CMK (cell line): ENCODE measurements at places on chromosomes 13 and 19.

DNA sequence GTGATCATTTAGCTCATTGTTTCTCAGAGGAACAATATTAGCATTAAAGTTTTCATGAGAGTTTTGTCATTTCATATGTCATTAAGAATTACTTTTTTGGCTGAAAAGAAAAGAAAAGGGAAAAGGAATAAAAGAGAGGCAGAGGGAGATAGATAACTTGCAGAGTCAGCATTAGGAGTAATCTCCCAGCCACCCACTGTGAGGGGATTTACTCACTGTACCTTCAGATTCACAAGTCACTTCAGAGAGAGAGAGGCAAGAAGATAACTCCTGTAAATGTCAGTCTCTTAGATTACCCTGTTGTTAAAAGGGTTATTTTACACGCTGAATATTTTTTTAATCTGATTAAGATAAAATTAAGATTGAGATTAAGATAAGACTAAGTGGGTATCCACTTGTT, 125.2 kb downstream of the POU4F1 start:
- DNase-seq: no peak

DNA sequence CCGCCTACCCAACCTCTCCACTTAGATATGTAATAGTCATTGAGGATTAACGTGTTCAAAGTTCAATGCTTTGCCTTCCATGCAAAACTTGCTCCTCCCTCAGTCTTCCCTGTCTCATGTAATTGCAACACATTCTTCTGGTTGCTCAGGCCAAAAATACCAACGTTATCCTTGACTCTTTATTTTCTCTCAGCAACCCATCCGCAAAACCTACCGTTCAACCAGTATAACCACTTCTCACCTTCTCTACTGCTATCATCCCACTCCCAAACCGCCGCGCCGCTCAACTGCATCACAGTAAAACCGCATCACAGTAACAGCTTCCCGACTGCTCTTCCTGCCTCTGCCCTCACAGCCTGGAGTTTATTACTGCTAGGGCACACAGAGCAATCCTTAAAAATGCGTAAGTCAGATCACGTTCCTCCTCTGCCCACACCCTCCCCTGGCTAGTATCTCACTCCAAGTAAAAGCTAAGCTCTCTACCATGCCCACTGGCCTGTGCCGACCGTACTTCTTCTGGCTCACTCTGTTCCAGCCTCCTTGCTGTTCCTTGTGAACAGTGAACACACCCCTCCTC, 8.2 kb downstream of the MTIF3 start:
- DNase-seq: no peak

GRCh38 chr13:21636656-21637055, 32.7 kb upstream of the MICU2 start:
- no peak for DNase-seq

DNA sequence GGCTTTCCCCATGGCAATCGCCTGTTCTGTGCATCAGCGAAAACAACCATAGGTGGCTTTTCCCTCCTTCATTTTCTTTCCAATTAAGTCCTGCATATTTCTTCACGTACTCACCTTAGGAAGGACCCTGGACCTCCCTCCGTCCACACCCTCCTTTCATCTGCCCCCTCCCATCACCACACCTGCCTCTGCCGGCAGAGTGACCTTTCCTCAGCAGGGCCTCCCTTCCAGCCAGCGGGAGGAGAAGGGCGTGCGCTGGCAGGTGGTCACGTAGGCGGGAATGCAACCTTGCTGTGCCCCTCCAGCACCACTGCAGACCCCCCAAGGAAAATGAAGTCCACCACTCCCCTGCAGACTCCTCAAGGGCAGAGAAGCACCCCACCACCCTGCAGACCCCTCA, 61.1 kb downstream of the GSX1 start:
- DNase-seq: no peak

- no peak for DNase-seq
Measured at GRCh38 chr19:16199275-16199932, 1.7 kb downstream of the AP1M1 start.

DNA sequence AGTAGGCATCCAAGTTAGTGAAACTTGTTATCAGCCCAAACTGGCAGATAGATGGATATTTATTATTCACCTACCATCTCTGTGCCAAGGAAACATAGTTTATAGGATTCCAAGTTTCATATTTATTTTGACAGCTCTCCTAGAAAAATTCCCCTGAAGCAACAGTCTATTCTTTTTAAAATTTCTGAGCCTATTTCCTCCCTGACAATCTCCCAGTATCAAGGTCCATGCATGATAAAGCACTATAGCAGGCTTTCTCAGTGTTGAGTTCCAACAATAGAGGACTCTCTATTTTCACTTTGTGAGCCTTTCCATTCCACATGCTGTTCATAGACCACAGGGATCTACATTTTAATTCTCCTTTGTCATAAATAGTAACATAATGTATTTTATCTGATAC, 312.6 kb downstream of the SLITRK6 start:
- no peak for DNase-seq

- DNase-seq: no peak
Measured at GRCh38 chr13:86862137-86862536, 809.0 kb upstream of the SLITRK5 start.

DNA sequence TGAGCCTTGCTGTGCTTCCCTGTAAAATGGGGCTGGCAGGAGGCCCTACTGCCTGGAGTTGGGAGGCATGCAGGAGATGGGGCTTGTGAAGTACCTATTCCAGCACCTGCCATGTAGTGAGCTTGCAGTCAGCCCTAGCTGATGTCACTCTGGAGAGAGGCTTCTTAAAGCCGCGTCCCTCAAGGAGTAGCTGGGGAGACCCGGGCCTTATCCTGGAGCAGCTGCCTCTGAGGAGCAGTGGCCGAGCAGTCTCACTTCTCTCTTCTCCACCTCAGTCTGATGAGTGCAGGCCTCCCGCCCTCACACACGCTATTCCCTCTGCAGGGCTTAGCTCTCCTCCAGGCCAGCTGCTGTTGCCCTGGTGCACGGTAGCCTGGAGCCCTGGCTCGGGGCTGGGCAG, 18.0 kb downstream of the CLASRP start:
- DNase-seq: no peak

DNA sequence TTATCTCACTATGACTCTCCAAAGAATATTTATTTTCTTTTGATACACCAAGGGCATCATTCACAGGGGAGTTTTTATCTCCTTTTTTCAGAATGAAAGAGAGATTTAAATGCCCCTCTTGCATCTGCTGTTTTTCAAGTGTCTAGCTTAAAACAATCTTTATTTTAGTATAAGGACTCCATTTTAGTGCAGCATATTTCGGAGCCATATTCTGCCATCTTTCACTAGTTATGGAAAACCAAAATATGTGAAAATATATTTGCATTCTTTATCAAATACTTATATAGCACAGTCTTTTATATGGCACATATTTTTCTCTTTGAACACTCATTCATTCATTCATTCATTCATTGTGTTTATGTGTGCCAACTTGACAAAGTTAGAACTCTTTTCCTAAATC, 1130.2 kb downstream of the SLITRK5 start:
- DNase-seq: no peak

DNA sequence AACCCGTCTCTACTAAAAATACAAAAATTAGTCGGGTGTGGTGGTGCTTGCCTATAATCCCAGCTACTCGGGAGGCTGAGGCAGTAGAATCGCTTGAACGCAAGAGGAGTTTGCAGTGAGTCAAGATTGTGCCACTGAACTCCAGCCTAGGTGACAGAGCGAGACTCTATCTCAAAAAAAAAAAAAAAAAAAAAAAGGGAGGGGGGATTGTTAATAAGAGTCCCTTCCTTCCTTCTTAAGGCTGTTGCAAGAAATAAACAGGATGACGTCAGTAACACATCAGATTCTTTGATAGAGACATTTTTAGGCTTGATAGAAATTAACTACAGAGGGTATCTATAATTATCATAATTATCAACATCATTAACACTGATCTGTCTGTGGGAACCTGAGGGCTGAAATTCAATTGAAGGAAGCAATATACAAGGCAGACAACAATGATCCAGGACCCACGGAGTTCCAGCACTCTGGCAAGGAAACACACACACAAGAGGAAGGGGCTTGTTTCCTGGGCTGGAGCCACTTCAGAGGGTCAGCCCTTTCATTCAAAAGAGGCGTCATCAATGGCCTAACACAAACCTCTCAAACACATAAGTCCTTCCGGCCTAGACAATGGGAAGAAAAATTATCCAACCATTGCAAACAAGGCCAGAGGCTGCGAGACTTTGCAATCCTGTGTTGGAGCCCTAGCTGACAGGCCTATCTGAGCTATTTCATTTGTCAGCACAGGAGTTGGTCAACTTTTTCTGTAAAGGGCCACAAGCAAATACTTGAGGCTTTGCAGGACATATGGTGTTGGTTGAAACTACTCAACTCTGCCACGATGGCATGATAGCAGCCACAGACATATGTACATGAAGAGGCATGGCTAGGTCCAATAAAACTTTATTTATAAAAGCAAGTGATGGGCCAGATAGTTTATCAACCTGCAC, 105.2 kb downstream of the INSR start:
- DNase-seq: no peak

DNA sequence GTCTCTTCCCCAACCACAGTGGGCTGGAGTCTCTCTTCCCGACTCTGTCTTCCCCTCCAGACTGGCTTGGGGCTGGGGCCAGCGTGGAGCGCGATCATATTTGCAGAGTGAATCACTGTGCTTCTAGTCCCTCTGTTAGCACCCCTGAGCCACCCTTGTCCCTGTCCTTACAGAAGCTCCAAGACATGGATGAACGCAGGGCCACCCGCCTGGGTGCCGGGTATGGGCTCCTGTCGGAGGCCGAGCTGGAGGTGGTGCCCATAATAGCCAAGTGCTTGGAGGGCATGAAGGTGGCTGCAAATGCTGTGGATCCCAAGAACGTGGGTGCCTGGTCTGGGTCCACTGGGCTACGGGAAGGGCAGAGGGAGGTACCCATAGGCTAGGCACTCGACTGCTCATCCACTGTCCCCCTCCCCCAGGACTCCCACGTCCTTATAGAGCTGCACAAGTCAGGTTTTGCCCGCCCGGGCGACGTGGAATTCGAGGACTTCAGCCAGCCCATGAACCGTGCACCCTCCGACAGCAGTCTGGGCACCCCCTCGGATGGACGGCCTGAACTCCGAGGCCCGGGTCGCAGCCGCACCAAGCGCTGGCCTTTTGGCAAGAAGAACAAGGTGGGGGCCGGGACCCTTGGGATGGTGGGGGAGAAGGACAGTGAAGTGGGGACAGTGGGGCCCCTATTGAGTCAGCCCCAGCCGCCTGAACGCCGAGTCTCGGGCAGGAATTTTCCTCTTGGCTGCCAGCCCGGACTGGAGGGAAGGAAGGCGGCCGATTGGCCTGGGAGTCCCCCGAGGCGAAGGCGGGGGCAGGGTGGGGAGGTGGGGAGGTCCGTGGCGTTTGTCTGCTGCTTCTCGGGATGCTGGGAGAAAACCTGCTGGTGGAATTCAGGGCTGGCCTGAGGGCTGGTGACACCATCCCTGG, 5.2 kb downstream of the TRIP10 start:
- no peak for DNase-seq

GRCh38 chr19:55096061-55096701, 20.5 kb downstream of the EPS8L1 start:
- no peak for DNase-seq

DNA sequence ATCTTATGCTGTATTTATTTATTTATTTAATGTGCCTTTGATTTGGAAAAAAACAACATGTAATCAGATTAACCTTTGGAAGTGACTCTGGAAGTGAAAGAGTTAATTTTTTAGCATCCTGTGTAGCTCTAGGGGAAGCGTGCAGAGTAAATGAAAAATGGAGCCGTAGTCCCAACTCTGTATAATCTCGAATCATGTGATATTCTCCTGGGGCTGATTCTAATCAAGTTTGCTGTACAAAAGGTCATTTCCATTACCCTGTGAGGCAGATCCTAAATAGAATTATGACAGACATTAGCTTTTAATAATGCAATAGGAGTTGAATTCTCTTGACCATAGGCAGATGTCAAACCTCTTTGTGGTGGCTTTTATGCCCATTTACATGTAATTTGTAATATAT, 238.6 kb upstream of the CSNK1A1L start:
- DNase-seq: no peak

DNA sequence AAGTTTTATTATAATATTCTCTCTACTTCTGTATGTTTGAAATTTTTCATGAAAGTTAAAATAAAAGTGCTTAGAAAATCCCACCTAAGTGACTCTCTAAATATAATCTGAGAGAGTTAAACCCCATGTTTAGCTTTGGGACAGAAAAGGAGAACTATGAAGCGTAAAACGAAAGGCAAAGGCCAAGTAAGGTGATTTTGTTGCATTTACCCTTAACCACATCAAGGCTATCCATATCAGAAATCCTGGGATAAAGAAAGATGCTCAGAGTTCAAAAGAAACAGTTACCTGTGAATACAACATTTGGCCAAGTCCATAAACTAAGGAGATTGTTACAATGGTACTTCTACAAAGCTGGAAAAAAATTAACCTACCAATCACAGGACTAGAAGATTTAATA, 31.3 kb downstream of the UBL3 start:
- DNase-seq: no peak

DNA sequence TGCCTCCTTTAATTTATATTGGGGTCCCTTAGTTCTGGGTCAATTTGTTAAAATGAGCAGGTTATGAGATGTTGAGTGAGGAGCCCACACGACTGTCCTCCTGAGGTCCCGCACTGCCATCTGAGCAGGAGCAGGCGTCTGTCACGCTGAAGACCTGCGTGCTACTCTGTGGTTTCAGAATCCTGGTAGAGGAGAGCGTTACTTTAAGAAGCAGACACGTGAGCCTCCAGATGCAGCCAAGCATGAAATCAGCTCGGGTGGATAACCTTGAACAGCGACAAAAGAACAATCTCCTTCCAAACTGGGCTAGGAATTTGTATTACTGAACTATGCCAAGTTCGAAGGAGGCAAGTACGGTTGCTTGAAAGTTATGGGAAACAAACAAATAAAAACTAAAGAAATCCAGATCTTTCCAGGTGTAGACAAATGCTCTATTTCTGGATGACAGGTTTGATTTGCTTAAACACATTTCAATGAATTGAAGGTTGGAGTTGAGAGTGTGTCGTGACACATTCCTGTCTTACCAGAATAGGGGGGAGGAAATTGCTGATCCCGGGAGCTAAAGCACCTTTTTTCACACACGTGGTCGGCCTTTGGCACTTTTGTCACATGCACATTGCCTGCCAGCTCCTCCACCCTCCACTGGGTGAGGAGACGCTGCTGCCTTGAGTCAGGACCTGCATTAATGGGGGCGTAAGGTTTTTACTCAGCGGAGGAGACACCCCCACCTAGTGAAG, 945.5 kb upstream of the SLC10A2 start:
- no peak for DNase-seq

DNA sequence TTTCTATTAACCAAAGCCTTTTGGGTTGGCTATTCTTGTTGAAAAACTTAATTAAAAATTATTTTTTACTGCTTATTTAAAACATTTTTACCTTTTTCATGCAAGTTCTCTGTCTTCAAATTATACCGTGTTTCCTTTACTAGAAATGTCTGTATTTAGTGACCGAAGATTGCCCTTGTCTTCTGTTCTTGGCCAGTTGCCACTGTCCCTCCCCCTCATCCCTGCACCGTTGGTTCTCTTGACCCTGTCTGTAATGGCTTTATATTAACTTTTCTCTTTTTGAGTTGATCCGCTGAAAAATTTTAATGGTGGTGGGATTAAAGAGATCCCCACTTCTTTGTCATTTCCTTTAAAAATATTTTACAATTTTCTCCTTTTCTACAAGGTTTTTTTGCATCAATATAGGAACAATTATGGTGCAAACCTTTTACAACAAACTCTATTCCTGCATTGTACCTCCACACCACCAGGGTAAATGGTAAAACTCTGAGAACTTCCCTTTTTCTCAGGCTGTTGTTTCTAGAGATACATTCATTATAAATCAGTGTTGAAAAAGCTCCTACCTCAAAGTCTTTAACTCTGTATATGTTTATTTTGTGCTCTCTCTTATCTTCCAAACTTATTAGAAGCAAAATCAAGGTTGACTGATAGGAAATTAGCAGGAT, 12.9 kb upstream of the RNF113B start:
- DNase-seq: no peak

- DNase-seq: no peak
Measured at GRCh38 chr13:58855283-58855682, 1223.7 kb downstream of the PCDH17 start.
